IMR-90 (cell line): ENCODE measurements at places on chromosomes 12 and 14. TPM values are rescaled to one million over a fixed set of nuclear protein-coding genes. Genes with fewer than 3 reads are reported as not detected.

The MGP gene
- 0.56 and 1.4 TPM in 2 replicates for total RNA-seq

The PLCZ1 gene
- not detected in 2 replicates for total RNA-seq

DNA sequence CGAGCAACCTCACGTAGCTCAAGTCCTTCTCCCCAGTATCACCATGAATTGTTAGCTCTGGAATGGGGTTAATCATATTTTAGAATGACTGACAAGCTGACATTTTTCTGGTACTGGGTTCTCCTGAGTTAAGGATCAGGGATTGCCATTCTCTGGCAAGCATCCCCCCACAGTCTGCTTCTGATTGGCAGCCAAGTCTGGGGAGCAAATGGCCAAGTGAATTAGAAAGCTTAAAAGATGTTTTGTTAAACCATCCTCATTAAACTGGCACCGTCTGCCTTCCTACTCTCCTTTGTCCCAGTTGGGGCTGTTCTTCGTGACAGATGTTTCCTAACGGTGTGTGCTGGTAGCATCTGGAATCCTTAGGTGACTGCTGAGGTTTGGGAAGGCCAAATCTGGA lies 17.2 kb upstream of the CISTR start:
- no peak for DNase-seq

- DNase-seq: no peak
These were observed 2.3 kb downstream of the AVIL start for GRCh38 chr12:57816001-57816854.

The SMCO2 gene
- total RNA-seq: not detected in 2 replicates

DNA sequence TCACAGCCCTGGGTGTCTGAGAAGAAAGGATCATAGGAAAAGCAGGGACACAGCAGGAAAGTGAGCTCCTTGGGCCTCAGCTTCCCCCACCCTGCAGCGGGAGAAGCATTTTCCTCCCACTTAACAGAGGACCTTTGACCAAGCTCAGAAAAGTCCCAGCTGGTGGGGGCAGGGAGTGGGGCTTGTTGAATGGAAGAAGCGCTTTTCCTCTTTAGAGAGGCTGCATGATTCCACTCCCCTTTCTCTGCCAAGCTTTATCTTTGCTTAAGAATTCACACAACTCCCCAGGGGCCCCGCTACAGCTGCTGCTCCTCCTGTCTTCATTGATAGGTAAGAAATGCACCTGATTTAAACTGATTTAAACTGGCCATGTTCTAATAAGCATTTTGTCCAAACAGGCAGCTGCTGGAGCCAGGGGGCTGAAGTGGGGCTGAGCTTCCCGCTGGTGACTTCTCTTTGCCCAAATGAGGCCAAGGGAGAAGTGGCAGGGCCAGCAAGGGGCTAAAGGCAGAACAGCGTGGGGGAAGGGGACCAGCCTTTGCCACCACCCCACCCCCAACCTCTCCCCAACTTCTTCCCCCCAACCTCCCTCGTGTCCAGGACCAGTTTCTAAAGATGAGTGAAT lies 1.7 kb upstream of the PAPLN start:
- DNase-seq: no peak

DNA sequence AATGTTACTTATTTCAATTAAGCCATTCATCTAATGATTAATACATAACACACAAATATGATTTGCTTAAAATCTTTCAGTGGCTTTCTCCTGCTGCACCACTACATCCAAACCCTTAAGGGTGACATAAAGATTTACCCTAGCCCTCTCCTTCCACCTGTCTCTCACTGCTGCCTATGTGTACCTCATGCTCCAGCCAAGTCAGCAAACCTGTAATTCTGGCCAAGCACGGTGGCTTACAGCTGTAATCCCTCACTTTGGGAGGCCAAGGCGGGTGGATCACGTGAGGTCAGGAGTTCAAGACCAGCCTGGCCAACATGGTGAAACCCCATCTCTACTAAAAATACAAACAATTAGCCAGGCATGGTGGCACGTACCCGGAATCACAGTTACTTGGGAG lies 31.7 kb upstream of the CERS5 start:
- DNase-seq: no peak

DNA sequence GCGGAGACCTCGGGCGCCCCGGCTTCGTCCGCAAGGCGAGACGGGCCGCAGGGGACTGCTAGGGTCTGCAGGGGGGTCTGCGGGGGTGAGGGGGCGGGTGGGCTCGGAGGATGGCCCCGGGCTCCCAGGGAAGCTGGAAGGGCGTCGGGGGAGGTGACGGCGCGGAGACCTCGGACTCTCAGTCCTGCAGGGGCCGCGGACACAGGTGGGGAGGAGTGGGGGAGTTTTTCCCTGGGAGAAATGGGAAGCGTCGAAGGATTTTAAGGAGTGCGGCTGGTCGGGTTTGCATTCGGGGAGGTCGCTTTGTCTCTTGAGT lies 25.9 kb downstream of the ZBTB42 start:
- no peak for DNase-seq

DNA sequence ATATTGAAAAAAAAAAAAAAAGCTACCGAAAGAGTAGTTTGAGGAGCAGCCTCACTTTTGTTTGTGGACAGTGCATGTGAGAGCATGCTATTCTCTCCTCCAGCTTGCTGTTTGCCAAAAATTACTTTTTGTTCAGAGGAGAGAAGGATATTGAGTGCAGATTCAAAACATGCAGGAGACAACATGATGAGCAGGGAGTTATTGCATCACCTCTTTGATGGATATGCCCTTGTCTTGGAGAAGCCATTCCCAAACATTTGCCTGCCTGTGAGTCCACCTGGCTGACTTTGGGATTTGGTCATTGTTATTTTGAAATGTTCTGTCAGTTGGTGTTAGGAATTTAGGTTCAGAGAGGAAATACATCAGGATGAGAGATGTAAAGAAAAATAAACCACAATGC lies 2.4 kb downstream of the C12orf75 start:
- DNase-seq: no peak

DNA sequence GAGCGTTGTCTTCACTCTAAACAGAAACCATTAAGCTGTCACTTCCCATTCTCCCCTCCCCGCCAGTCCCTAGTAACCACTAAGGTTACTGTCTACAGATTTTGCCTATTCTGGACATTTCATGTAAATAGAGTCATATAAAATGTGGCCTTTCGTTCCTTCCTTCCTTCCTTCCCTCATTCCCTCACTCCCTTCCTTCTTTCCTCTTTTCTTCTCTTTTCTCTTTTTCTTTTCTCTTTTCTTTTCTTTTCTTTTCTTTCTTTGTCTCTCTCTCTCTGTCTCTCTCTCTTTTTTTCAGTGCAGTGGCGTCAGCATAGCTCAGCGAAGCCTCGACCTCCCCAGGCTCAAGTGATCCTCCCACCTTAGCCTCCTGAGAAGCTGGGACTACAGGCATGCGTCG lies 37.8 kb downstream of the HCAR2 start:
- no peak for DNase-seq

DNA sequence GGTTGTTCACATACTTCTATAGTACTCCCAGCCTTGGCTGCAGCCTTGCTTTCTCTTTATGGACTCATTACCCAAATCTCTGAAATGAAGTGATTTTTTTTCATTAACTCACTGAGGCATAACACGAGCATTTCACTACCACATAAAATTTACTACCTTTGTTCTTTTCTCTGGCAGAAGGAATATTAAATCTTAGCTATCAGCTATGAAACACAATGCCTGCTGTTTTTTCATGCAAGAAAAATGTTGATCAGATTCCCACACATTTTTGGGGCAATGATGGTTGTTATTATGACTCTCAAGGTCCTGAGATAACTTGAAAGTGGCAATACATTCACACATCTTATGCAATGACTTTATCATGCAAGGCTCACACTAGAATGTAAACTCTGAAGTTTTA lies 225.3 kb upstream of the ATP2B1 start:
- peak; percentile 34 for DNase-seq

GRCh38 chr12:1445807-1446206 lies 148.6 kb downstream of the FBXL14 start:
- no peak for DNase-seq

- DNase-seq: peak; percentile 18
These were observed 61.6 kb downstream of the SPPL3 start for GRCh38 chr12:120842595-120842994.
